ENCODE measurements at places on chromosomes 1 and 21.

GRCh38 chr1:41380195-41380594 lies 19.0 kb downstream of the FOXO6 start:
- DNase-seq: no peak

GRCh38 chr1:175480343-175480822 lies 263.0 kb downstream of the TNR start:
- no peak for DNase-seq

GRCh38 chr1:175209493-175209921 lies 16.9 kb upstream of the KIAA0040 start:
- DNase-seq: no peak

DNA sequence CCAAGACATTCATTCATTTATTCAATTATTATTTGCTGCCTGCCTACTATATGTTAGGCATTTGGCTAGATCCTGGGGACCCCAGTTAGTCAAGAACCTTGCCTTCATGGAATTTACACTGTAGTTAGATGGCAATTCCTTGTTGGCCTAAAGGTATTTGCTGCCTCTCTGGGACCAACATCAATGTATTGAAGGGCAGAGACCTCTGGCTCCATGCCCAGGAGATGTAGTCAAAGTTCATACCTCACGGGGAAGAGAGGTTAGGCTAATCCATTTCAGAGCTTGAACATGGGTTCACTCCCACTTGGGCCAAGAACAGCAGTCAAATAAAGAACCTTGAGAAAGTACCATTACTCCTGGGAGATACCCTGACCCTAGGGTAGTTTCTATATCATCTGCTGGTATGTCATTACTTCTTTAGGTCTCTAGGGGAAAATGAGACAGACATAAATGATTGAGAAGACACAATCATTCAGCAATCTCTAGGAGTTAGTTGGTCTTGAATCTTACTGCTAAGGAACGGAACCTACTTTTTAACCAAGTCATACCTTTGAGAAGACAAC lies 32.0 kb downstream of the SORT1 start:
- no peak for DNase-seq

- DNase-seq: no peak
Measured at GRCh38 chr1:66809736-66810326, 8.8 kb upstream of the INSL5 start.

GRCh38 chr1:113983826-113984225 lies 4.6 kb downstream of the OLFML3 start:
- no peak for DNase-seq

GRCh38 chr1:203161703-203162102 lies 13.9 kb downstream of the MYBPH start:
- no peak for DNase-seq

GRCh38 chr21:25171438-25171837 lies 435.8 kb downstream of the MRPL39 start:
- DNase-seq: peak; percentile 3
